Stimulated activated CD8-positive, alpha-beta memory T cell treated with anti-CD3 and anti-CD28 coated beads, Interleukin-7, amount 100 ng/mL, for 1 hour (primary cell): ENCODE measurements at places on chromosomes 5 and 9.

GRCh38 chr5:68406767-68407241 is 191.2 kb downstream of the PIK3R1 start:
- DNase-seq: no peak

- DNase-seq: no peak
Observed at GRCh38 chr5:1874348-1874747, 8.4 kb downstream of the IRX4 start.

DNA sequence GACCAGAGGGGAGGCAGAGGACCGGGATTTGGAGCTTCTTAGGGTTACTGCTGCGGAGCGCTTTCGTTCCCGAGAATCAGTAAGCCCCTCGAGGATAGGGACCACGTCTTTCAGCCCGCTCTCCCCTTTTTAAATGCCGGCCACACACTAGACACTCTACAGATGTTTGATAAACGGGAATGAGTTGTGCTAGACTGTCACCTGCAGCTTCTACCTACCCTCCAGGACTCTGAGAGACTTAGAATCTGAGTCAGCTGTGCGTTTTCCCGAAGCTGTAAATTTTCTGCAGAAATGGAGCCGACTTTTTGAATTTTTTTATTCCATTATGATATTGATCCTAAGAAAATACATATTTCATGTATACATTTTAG is 670 bp downstream of the CCDC171 start:
- no peak for DNase-seq

- no peak for DNase-seq
Observed at GRCh38 chr5:143554187-143554717, 150.8 kb upstream of the NR3C1 start.

GRCh38 chr5:139565411-139566305 is 4.5 kb downstream of the UBE2D2 start:
- no peak for DNase-seq

- no peak for DNase-seq
Observed at GRCh38 chr9:112601636-112602035, 115.0 kb downstream of the KIAA1958 start.
